ENCODE measurements at places on chromosomes 13 and 19.

DNA sequence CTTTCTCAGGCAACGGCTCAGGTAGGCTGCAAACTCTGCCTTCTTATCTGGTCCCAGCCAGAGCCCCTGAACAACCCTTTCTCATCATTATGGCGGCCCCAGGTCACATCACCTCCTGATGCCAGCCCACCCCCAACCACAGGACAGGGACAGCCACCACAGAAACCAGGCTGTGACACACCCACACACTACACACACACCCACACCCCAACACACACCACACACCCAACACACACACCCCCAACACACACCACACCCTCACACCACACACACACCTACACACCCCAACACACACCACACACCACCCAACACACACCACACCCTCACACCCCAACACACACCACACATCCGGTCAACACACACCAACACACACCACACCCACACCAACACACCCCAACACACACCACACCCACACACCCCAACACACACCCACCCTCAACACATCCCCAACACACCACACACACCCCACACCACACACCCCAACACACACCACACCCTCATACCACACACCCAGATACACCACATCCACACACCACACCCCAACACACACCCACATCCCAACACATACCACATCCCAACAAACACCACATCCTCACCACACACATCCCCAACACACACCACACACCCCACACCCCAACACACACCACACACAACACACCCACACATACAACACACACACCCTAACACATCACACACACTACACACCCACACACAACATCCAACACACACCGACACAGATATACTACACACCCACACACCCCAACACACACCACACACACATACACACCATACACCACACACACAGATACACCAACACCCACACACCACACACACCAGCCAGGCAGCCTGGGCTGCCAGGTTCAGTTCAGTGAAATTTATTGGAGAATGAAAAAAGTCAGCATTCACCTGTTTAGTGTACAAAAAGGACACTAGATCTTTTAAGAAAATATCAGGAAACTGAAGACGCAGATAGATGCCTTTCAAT is 4.2 kb upstream of the ISYNA1 start:
- no peak for DNase-seq

DNA sequence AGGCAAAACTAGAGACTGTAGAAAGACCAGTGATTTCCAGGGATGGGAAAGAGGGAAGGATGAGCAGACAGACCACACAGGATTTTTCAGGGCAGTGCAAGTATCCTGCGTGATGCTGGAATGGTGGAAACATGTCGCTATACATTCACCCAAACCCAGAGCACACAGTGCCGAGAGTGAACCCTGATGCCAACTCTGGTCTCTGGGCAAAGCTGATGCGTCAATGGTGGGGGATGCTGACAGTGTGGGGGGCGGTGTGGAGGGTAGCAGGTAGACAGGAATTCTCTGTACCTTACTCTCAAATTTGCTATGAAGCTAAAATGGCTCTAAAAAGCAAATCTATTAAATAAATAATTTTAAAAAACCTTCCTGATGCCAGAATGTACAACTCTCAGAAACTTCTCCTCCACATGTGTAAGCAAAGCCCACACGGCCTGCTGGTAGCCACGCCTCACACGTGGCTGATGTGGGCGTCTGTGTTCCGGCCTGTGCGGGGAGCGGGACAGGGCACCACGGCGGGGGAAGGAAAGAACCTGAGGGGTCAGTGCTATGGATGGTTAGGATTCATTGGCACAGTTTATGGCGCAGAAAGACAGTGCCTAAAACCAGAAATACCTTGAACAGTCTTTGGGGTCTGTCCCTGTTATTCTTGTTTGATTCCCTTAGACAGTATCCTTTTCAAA is 23.9 kb downstream of the CARS2 start:
- no peak for DNase-seq

- peak; percentile 26 for DNase-seq
These were observed 47.8 kb upstream of the KPNA3 start for GRCh38 chr13:49840266-49840665.

DNA sequence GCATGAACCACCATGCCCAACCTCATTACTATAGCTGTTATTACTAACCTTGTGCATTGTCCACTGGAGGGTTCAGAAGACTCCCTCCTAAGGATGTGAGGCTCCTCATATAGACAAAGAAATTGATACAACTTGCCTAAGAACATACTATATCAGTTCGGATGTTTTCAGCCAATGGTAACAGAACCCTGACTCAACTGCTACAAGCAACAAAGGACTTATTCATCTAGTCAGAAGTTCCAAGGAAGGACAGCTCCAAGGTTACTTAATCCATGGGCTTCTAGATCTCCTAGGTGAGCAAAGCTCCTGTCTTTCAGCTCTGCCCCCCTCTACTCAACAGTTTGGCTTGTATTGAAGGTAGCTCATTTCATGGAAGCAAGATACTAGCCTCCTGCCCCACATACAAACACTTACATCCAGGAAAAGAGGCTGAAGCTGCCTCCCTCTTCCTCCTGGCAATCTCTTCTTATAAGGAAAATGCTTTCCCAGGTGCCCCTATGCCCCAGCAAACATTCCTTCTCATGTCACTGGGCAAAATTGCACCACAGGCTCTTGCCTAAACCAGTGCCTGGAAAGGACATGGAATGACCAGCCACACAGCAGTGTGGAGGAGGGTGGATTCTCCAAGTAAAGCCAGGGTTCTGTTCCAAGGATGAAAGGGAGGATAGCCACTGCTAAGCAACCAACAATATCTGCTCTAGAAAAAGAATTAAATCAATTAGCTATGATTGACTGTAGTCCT is 497.8 kb downstream of the FOXO1 start:
- peak; percentile 33 for DNase-seq

GRCh38 chr19:30305346-30306060 is 66.7 kb upstream of the ZNF536 start:
- DNase-seq, result no peak

- peak; percentile 47 for DNase-seq
These were observed 392.5 kb downstream of the DIAPH3 start for GRCh38 chr13:59771272-59771671.

DNA sequence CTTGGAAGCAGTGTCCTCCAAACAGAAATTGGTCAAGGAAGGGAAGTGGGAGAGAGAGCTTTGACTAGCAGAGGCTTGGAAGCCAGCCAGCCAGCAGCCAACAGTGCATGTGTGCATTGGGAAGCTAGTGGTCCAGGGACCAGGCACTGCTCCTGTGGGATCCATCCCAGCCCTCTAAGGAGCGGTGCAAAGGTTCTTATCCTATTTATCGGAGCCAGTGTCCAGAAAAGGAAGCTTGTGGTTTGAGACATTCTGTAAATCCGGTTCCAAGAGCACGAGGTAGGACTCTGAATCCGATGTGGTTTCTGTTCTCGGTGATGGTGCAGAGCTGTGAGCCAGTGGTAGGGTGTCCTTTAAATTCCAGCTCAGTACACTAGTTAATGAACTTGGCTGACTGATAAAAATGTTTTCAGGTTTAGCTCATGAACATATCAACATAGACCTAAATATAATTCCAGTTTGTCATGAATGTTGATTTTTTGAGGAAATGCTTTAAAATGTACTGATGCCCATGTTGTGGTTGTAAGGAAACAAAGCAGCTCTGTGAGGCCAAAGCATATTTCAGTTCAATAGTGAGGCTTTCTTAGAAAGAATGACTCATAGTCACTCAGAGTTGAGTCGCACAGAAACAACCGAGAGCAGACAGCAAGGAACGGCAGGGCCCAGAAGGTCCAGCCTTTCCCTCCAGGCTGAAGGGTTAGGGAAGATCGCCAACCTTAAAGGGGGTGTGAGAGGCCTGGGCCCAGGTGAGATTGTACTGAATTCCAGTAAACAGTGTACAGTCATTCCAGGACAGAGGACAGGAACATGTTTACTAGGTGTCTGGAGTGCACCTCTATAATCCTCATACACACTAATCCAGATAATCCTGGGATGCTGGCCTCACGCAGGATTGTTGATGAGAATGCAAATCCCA is 21.5 kb upstream of the GARRE1 start:
- peak; percentile 87 for DNase-seq

GRCh38 chr19:44930088-44930487 is 11.9 kb upstream of the APOC4 start:
- no peak for DNase-seq

- no peak for DNase-seq
These were observed 10.5 kb downstream of the MAG start for GRCh38 chr19:35302446-35302845.

DNA sequence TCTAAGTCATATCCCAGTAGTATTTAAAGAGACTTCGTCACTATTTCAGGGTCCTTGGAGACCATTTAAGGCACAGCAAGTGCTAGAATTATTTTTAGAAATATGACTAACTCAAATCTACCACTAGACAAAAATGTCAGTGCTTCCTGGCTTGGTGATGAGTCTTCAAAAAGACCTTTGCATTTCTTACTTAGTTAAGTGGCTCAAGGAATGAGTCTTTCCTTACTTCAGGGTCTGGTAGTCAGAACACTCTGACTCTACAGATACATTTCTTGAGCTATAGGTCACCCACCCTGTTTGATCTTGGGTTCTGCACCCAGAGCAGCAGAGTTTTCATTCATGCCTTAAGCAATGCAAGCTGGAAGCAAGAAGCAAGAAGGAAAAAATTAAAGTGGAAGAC is 191.0 kb upstream of the HTR2A start:
- DNase-seq, result peak; percentile 38

- DNase-seq, result peak; percentile 95
These were observed at the start of gene ZNF549 for GRCh38 chr19:57527136-57527881. ZNF549 (plus strand) TSS chr19:57527356; CDS start chr19:57527574, 218 bp downstream.

GRCh38 chr19:38561658-38562057 is 56.1 kb downstream of the MAP4K1 start:
- DNase-seq, result no peak

DNA sequence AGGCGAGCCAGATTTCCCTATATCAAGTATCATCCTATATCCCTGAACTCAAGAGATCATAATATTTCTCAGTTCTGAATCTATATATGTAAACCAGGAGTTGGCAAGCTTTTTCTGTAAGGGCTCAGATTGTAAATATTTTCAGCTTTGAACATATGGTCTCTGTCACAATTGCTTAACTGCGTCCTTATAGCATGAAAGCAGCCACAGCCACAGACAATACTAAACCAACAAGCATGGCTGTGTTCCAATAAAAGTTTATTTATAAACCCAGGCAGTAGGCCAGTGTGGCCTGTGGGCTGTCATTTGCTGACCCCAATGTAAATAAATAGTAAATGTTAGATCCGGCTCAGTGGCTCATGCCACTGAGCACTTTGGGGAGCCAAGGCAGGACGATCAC is 12.2 kb upstream of the MYH14 start:
- no peak for DNase-seq

DNA sequence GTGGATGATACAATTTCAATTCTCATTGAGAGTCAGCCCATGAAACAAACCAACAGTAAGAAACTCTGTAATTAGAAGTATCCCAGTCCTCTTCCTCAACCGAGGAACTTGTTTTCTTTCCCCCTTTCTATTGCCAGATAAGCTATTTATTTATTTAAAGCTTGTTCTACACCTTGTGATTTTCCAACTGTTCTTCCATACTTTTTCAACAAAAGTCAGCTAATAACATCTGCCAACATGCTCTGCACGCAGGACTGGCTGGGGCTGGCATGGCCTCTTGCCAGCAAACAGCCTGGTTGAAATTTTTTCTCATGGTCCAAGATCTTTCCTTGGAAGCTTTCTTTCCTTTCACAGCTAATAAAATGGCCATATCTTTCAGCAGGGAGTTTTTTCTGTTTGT is 2.9 kb upstream of the IRS2 start:
- no peak for DNase-seq

- DNase-seq, result no peak
These were observed 1002.4 kb downstream of the SLITRK1 start for GRCh38 chr13:82879921-82880320.

- DNase-seq, result no peak
These were observed 5.6 kb downstream of the TEX29 start for GRCh38 chr13:111325941-111326620.

- DNase-seq, result peak; percentile 45
These were observed 2.2 kb upstream of the IL11 start for GRCh38 chr19:55372316-55373081.

DNA sequence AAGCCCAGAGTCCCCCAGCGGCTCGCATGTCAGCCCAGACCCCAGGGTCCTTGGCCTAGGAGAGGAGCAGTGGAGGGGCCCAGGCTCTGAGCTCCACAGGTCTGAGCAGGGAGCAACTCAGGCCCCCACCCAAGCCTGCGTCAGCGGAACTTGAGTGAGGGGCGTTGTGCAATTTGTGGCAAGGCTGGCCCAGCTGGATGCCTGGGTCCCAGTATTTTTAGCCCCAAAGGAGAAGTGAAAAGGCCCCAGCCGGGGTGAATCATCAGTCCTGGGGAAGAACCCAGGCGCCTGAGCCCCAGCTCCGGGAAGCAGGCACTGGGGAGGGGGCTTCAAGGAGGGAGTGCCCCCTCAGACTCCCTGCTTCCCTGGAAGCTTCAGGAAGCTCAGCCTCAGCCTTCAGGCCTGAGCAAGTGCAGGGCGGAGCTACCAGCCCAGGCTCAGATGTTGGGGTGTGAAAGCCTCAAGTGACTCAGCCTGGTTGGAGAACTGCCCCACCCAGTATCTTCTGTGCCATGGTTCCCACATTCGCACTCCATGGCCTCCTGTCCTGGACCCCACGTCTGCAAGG is 7.2 kb downstream of the MED29 start:
- peak; percentile 64 for DNase-seq

DNA sequence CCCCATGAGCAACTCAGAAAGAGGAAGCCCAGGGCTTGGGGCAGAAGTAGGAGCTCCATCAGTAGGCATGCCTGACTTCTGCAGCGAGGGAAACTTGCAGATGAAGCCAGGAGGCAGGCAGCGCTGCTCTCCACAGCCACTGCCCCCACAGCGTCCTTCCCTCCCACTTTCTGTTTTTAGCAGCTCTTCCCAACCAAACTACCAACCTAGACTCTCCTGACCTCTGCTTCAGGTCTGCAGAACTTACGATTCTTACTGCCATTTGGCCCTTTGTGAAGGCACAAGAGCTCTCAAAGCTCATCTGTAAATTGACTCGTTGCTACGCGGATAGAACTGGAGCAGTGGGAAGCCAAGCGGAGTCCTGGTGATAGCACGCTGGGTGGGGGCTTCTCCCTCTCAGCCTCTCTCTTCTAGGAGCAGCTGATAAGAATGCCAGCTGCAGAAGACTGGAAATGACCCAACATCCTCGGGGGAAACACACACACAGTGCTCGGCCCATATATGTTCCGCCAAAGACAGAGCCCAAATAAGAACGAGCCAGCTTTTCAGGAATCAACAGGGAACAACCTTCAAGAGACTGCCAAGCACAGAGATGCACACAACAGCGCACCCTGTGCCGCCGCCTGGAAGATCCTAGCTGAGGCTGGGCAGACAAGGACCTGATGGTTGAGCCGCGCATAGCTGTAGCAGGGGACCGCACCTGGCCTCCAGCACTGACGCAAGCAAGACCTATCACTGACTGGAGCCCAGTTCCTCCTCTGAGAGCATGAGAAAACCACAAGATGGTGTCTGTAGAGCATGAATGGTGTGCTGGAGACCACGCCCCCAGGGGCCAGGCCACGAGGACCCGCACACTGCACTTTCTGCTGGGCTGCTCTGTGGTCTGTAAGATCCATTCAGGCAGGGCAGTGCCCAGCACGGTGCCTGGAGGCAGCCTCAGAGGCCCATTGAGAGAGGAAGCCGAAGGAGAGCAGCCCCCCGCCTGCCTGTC is 15.9 kb upstream of the SLC35E1 start:
- peak; percentile 39 for DNase-seq

Data from fibroblast of pulmonary artery (primary cell).